ENCODE measurements at places on chromosomes 1 and 21.

DNA sequence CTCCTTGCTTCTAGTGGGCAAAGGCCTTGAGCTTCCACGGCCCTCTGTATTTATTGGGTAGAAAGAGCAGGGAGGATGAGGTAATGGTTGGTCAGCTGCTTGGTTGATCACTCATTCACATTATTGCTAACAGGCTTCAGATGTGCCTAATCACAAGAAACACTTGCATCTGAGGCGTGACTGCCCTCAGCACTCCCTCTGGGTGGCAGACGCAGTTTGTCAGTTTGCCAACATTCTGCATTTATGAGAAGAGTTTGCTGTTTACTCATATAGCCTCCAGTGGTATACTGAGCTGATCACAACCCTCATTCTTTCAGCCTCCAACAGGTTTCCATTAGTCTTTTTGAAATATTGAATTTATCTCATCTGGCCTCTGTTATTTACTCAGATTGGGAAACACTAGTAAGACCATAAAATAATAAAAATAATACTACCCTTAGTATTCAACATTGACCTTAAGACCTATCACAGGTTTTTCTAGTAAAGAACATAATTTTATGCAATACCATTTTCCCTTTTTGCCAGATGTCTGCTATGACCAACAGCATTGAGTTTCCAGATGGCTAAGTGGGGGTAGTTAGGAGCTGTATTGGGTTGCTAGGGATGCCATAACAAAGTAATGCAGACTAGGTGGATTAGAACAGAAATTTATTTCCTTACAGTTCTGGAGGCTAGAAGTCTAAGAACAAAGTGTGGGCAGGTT is 53.3 kb downstream of the PTGFR start:
- no peak for DNase-seq

DNA sequence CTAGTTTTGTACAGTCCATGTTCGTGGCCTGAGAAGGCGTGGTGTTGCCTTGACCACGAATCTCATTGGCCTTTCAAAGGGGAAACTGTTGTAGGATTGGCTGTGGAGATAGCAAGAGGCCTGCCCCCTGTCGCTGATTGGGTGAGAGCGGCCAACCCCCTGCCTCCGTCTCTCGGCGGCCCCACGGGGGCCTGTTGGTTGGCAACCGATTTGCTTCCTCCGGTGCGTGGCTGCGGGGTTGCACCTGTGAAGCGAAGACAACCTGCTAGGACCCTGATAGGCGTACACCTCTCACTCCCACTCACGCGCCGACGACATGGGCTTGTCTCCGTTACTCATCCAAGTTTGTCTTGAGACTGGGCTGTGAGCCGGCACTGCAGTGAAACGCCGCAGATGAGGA is at the start of gene UBE2U:
Gene UBE2U, plus strand, starts transcription at position 204 of the 400 bp plus-strand sequence. CDS start 428 bp downstream, outside the sequence.
- DNase-seq, result no peak

DNA sequence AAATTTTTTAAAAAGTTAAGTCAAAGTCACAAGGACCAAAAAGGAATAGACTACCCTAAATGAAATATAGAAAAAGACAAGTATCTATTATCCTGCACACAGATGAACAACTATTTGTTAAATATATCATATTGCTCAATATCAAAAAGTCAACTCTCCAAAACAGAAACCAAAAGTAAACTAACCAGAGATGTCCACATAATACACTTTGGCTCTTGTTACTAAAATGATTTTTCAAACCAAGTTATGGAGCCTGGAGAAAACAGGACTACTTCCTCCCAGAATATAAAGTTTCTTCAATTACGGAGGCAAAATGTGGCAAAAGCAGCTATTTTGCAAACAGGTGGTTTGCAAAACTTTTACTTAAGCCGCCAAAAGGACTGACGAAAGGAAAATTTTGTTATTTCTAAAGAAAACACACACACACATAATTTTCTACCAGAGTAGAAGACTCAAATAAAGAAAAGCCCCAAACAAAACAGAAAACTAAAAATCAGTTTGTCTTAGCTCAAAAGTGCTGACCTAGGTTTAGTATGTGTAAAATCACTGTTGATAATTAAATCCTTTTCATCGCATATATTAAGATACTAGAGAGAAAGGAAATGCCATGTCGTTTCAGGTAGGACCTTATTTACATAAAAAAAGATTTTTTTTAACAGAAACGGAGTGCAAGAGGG is 1.1 kb downstream of the DPYD start:
- no peak for DNase-seq

DNA sequence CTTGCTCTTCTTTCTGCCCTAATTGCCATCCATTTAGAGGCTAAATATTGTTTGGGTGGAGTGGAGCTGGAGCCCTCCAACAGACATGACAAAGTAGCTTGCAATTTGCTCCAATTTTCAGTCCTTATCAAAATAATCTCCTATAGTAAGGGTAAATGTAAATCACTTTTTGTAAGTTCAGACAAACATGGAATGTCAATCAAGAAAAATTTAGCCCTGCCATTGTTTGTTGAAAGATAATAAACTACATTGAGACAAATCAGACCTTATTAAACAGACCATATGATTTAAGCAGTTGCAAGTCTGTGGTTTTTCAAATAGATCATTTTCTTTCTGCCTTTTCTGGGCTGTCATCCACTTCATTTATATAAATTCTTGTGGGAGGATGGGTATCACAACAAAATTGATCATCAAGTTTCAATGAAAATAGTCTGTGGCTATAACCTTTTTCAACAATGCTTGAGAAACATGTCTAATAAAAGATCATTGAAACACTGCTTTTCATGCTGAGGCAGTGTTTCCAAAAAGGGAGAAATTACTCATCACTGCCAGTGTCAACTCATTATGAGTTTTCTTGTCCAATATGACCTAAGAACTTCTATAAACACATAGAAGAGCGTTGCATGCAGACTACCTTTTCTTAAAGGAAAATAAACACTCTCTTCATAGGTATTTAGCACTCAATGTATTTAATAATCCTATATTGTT is 1152.0 kb upstream of the B3GALT2 start:
- no peak for DNase-seq

GRCh38 chr1:89698020-89698560 is 65.2 kb downstream of the LRRC8C start:
- no peak for DNase-seq

- DNase-seq, result no peak
Measured at GRCh38 chr1:186740324-186740723, 60.1 kb upstream of the PTGS2 start.

DNA sequence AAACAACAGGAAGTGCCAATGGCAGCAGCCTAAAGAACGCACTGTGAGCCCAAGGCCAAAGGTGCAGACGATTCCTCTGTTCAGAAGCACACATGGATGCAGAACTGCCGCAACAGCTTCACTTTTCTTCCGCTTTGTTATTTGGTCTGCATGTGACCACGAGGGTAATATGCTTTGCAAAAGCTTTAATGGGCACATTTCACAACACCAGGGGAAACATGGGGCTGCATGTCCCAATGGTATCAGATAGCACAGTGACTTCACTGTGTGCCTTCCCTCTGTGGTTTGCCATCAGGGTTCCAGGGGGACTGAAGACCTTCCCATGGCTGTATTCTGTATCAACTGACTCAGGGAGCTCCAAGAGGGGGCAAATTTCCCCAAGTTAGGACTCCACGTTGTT is 28.3 kb downstream of the THAP3 start:
- no peak for DNase-seq

GRCh38 chr1:156098784-156099183 is 15.7 kb upstream of the LMNA start:
- DNase-seq, result no peak

- DNase-seq, result no peak
Measured at GRCh38 chr1:237279629-237280028, 237.6 kb downstream of the RYR2 start.

- DNase-seq, result no peak
Measured at GRCh38 chr1:21909286-21909759, 27.8 kb downstream of the HSPG2 start.

GRCh38 chr1:219460896-219461815 is 151.7 kb downstream of the ZC3H11B start:
- peak; percentile 48 for DNase-seq

GRCh38 chr1:115182012-115182715 is 92.9 kb upstream of the TSPAN2 start:
- DNase-seq, result peak; percentile 48

- no peak for DNase-seq
Measured at GRCh38 chr1:7366286-7366954, 404.7 kb upstream of the VAMP3 start.

DNA sequence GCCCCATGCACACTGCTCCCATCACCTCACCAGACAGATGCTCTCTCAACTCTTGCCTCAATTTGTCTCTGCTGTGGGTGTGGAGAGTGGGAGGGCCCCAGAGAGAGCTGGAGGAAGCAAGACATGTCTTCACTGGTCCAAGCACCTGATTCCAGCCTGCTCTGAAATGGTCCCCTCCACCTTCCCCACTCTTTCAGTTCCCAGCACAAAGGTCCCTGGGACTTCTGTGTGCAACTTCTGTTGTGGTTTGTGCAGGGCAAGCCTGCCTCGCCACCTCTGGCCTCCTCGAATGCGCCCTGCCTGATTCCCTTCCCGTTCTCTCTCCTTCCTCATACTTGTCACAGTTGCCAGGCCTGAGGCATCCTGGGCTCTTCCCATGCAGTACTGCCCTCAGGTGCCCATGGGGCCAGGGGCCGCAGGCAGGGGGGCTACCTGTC is 119.3 kb downstream of the SYT2 start:
- DNase-seq, result no peak

- DNase-seq, result no peak
Measured at GRCh38 chr1:243916160-243916559, 66.1 kb upstream of the AKT3 start.

DNA sequence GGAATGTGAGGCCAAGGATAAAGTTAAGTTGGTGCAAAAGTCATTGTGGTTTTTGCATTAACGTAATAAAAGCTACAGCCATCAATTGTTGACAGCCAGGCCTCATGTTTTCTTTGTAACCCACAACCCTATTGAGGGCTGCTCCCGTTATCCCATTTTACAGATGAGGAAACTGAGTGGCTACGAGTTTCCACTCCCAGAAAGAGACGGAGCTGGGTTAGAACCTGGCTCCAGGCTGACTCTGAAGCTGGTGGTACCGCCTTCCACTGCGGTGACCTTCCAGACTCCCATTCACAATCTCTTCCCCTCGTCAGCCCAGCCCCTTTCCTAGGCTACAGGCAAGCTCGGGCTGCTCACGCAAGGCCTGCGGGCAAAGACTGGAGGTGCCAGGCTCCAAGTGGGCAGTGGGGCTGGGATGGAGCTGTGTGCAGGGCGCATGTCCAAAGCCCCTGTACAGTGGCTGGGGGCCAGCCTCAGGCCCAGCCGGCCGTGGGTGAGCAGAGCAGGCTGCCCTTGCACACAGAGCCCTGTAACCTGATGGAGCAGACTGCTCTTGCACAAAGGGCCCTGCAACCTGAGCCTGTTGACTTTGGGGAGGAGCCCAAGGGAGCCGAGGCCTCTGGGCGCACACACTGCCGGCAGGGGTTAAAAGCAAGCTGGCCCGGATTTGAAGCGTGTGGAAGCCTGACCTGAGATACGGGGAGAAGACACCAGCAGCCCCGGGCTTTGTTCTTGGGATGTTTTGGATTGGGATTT is 97.4 kb upstream of the TMPRSS2 start:
- no peak for DNase-seq

DNA sequence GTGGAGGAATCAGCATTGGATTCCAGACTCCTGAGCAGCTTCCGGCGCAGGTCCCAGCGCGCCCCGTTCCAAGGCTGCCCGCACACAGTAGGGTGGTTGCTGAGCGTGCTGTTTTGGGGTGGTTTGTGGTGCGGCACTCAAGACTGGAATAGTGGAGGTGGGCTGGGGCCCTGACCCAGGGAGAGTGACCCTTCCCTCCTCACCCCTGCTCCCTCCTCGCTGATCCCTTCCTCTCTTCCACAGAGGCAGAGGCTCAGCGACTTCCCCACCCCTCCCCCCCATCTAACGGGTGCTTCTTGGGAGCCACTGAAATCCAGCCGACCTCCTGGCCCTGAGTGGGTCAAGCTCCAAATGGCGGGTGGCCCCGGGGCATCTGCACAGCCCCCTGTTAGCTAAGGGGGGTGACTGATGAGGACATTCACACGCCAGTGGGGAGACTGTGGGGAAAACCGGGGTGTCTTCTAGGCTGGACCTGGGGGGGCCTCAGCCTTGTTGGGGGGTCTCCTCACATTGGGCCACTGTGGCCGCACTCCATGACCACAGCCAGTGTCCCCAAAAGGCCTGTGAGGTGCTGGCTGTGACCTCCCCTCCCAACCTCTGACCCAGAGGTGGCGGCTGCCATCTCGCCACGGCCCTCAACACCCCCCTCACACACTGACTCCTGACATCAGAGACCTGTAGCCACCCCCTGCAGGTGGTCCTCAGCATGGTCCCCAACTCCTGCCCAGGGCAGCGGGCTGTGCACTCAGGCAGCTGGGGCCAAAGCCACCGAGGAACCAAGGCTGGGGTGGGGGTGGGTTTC is 3.9 kb upstream of the HES4 start:
- no peak for DNase-seq

DNA sequence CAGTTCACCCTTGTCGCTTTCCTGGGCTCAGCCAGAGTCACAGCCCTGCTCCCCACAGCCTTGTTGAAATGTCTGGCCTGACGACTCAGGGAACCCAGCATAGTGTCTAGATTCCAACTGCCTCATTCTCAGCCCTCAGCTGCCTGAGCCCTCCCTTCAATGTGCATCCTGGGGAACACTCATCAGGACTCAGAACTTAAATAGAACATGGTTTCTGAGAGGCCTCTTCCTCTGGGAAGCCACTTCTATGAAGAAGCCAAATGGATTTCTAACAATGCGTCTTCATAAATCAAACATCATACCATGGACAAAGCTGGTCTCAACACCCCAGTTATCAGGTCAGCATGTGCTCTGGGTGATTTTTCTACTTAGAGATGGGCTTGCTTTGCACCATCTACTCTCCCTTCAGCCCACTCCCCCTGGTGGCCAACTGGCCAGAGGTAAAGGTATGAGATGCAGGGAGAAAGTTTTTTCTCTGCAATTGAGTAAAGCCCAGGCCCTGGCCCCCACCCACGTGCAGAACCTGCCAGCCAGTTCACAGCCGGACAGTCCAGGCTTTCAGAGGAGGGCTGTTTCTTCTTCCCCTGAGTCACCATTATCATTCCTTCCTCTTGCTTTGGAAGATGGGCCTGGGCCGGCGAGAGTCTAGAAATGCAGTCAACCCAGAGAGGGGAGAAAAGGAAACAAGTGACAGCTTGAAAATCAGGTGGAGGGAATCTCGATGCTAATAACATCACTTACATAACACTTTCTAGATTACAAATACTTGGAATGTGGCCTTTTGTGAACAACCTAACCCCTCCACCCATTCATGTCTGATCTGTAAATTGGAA is 32.1 kb downstream of the CD244 start:
- DNase-seq, result peak; percentile 50

DNA sequence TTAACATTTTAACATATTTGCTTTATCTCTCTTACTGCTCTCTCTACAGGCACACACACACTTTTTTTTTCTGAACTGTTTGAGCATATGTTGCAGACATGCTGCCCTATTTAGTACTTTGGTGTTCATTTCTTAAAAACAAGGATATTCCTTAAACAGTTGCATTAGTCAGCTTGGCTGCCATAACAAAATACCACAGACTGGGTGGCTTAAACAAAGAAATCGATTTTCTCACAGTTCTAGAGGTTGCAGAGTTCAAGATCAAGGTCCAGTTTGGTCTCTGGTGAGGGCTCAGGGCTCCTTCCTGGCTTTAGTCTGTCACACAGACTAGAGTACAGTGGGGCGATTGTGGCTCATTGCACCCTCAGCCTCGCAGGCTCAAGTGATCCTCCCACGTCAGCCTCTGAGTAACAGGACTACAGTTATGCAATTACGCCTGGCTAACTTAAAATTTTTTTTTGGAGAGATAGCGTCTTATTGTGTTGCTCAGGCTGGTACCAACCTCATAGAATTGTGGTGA is 46.7 kb downstream of the RPRD2 start:
- DNase-seq, result no peak
